ENCODE measurements at places on chromosomes 12 and 14. TPM values are rescaled to one million over a fixed set of nuclear protein-coding genes. Genes with fewer than 3 reads are reported as not detected.

Gene CCDC184
- 8.6 TPM for total RNA-seq

Gene FSCB
- total RNA-seq, result not detected

Gene SOAT2
- 2.5 TPM for total RNA-seq

Gene CLEC4C
- total RNA-seq, result not detected

Gene IFNG
- 1.2 TPM for total RNA-seq

Gene HOXC6
- total RNA-seq, result not detected

Gene TOMM20L
- not detected for total RNA-seq

Gene LRRC9
- not detected for total RNA-seq

Gene DEPDC4
- not detected for total RNA-seq

Gene SPSB2
- 6.7 TPM for total RNA-seq

Gene CLBA1
- total RNA-seq, result 4.4 TPM

Gene AICDA
- not detected for total RNA-seq

Gene USP44
- 2.2 TPM for total RNA-seq

Gene DDN
- total RNA-seq, result 0.62 TPM

Gene NR4A1
- 79.2 TPM for total RNA-seq

Gene CD9
- total RNA-seq, result 28.0 TPM

Gene KSR2
- 0.10 TPM for total RNA-seq

Gene TM9SF1
- 22.3 TPM for total RNA-seq

Gene RNASE1
- not detected for total RNA-seq

Gene TMPRSS12
- total RNA-seq, result not detected

Gene TSPAN11
- not detected for total RNA-seq

Gene MUCL1
- not detected for total RNA-seq

Gene CD163L1
- 0.08 TPM for total RNA-seq

Gene INHBE
- not detected for total RNA-seq

Gene SLC39A2
- total RNA-seq, result not detected

Gene HOXC10
- not detected for total RNA-seq

Gene TRPV4
- total RNA-seq, result not detected

Gene NPAS3
- total RNA-seq, result not detected

Gene PMCH
- total RNA-seq, result not detected

Gene C2CD5
- 31.6 TPM for total RNA-seq

Gene KRT75
- not detected for total RNA-seq

Gene TPH2
- not detected for total RNA-seq

Gene TAS2R7
- total RNA-seq, result not detected

Gene HVCN1
- 4.6 TPM for total RNA-seq

Gene P2RX2
- total RNA-seq, result not detected

Gene PRB2
- not detected for total RNA-seq

Gene KRT74
- total RNA-seq, result not detected

Gene KCNC2
- not detected for total RNA-seq

Gene RFX4
- not detected for total RNA-seq

Gene GPATCH2L
- total RNA-seq, result 63.9 TPM

Gene TAS2R20
- 1.7 TPM for total RNA-seq

Gene LYZ
- total RNA-seq, result 66.3 TPM

Gene CACNB3
- total RNA-seq, result 8.0 TPM

Gene SLC6A15
- not detected for total RNA-seq

Gene RAB15
- total RNA-seq, result 5.8 TPM

Gene LRRC10
- not detected for total RNA-seq

Gene R3HDM2
- 101 TPM for total RNA-seq

Gene GLIPR1L1
- not detected for total RNA-seq

Gene FNTB
- 14.2 TPM for total RNA-seq

Gene NTS
- total RNA-seq, result not detected

Gene LALBA
- total RNA-seq, result not detected

Gene DDX23
- 76.3 TPM for total RNA-seq

Gene PZP
- not detected for total RNA-seq

Gene ZNF26
- 34.3 TPM for total RNA-seq

Gene VWF
- total RNA-seq, result 4.1 TPM

Gene TSPAN8
- total RNA-seq, result not detected

Gene SLC2A14
- 0.17 TPM for total RNA-seq
